ENCODE measurements at places on chromosomes 11 and 22.

- DNase-seq = no peak
Measured at GRCh38 chr11:40119661-40120060, 1339.8 kb downstream of the LRRC4C start.

GRCh38 chr11:47378836-47379170, 456 bp upstream of the SPI1 start:
- no peak for DNase-seq

DNA sequence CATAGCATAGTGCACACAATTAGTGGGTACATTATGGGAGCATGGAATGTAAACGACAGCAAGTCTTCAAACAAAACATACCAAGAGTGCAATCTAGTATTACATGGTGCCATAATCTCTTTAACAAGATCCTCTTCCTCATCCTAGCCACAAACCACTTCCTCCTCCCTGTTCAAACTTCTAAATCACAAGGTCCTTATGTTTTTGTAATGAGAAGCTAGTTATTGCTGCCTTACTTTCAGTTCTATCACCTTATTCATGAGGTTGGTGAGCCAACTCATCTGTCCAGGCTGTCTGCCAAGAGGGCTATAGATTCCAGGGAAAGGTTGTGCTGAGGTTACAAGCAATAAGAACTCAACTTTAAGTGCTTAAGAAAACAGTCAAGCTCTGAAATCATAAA, 195.4 kb upstream of the ARHGAP20 start:
- peak; percentile 37 for DNase-seq

GRCh38 chr11:61075891-61076290, 26.4 kb upstream of the CD5 start:
- DNase-seq = peak; percentile 6

- no peak for DNase-seq
Measured at GRCh38 chr22:35217527-35217926, 39.8 kb upstream of the HMGXB4 start.

DNA sequence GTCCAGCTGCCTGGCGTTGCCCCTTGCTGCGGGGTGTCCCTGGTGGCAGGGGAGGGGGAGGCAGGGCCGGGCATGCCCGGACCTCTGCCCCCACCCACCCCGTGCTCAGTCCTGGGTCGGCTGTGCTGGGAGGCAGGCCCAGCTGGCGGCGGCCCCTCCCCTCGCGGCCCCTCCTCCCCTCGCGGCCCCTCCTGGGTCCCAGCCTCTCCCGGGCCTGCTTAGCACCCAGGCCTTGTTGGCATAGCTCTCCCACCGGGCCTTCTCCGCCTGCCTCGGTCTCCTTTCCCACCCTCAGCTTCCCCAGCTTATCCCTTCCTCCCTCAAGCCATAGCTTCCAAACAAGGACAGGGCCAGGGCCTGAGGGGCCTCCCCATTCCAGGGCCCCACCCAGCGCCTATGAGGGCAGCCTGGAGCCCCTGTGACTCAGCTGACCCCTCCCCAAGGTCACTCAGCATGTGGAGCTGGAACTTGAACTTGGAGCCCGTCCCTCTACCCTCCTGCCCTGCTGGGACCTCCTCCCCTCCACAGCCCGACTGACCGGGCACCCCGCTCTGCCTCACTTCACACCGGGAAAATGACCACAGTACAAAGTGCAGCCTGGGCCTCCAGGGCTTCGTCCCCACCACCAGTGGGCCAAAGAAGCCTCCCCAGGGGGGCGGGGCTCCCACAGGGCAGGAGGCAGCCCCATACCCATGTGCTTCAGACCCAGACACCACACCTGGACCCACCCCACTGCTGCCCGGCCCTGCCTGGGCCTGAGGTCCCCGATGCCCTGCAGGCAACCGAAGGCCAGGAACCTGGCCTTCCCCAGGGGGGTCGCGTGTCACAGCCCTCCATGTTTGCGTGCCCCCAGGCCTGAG, 1.2 kb downstream of the EPS8L2 start:
- no peak for DNase-seq

- DNase-seq = no peak
Measured at GRCh38 chr11:83938148-83938547, 652.0 kb upstream of the CCDC90B start.

DNA sequence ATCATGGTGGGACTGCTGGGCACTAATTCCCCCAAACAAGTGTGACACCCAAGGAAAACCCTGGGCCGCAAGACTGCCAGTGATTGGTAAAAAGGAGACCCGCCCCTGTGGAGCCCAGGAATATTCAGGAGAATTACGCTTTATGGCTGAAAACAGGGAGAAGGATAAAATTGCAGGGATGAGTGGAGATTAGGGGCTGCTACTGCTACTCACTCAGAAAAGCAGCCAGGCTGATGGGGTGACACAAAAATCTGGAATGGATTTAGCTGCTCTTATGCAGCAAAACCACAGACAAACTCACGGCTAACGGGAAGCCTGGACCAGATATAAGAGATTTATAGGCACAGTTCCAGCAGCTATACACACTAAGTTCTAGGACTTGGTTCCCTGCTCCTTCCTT, 4.4 kb upstream of the FBXO3 start:
- DNase-seq = no peak

DNA sequence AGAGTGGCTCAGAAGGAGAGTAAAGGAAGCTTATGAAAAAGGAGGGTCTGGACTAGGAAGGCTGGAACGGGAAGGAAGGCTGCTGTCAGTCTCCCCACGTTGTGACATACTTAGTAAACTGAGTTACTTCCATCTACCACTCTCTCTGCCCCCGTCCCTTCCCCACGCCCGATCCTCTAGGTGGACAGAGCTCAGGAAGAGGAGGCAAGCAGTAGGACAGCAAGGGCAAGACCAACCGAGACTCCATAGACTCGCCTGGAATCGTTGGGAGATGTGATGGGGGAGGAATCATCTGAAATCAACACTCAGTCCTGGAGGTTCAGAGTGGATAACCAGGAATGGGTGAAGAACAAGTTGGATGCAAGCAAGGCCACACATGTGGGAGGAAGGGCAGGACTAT, 240.7 kb downstream of the BUD13 start:
- DNase-seq = no peak

GRCh38 chr22:19060356-19061009, 61.7 kb downstream of the DGCR2 start:
- no peak for DNase-seq

DNA sequence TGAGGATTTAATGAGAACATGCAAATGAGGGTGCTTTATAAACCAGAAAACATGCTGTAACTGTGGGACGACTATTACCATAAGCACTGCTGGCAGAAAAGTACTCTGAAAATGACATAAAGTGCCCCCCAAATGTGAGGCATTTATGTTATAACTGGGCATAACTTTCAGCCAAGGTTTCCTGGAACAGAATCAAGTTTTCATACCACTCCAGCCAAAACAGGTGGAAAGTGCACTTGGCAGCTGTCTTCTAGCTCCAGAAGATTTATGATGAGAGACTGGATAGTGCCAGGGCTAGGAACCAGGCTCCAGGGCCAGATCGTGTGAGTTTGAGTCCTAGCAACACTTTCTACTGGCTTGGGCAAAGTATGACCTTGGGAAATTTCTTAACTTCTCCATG, 339.2 kb downstream of the TENM4 start:
- peak; percentile 32 for DNase-seq

DNA sequence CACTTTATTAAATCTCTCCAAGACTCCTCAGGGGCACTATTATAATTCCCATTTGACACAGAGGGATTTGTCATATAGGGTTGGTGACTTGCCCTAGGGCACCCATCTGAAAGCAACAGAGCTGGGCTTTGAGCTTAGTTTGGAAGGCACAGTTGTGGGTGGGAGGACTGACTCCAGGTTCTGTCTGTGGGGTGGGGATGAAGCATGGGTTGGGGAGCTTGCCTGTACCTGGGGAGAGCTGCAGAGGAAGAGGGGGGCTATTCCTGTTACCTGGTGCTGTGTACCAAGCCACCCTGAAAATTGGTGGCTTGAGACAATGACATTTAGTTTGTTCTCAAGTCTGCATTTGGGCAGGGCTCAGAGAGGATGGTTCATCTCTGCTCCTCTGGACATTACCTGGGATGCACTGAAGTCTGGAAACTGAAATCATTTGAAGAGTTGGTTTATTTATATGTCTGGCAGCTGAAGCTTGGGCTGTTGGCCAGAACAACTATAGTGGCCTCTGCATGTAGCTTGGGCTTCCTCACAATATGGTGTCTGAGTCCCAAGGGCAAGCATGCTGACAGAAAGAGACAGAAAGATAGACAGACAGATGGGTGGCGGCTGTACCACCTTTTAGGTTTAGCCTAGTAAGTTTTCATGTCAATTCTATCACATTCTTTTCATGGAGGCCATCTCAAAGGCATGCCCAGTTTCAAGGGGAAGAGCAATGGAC, 44.9 kb downstream of the LRRC32 start:
- no peak for DNase-seq

DNA sequence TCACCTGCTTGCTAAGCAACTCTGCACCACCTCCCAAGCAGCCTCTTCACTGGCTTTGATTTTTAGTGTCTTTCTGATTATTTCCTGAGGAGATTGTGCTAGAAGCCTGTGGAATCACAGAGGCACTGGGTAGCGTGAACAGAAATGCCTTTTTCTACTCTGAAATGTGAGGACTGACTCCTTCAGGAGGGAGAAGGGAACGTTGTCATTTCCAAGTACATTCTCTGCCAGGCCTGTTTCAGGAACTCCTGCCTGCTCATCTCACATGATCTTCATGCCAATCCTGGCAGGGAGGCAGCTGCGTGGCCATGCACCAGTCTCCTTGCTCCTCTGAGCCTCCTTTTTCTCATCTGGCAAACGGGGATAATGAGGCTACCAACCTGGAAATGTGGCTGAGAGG, 49.8 kb upstream of the PRDM11 start:
- DNase-seq = no peak

DNA sequence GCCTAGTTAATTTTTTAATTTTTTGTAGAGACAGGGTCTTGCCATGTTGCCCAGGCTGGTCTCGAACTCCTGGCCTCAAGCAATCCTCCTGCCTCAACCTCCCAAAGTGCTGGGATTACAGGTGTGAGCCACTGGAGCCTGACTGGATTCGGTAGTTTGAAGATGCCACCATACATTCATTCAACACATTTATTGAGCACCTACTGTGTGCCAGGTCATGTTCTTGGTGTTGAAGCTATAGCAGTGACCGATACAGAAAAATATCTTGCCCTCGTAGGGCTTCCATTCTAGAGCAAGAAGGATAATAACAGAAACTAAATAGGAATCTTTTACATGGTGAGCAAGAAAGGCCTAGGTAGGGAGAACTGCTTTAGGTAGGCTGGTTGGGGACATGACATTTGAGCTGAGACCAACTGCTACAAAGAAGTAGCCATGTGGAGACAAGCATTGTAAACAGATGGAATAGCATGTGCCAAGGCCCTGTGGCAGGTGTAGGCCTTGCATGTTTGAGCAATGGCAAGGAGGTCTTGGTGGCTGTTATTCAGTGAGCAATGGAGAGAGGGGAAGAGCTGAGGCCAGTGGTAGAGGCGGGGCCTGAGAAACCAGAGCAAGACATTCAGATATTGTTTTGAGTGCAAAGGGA, 1.7 kb upstream of the MYRF start:
- no peak for DNase-seq

DNA sequence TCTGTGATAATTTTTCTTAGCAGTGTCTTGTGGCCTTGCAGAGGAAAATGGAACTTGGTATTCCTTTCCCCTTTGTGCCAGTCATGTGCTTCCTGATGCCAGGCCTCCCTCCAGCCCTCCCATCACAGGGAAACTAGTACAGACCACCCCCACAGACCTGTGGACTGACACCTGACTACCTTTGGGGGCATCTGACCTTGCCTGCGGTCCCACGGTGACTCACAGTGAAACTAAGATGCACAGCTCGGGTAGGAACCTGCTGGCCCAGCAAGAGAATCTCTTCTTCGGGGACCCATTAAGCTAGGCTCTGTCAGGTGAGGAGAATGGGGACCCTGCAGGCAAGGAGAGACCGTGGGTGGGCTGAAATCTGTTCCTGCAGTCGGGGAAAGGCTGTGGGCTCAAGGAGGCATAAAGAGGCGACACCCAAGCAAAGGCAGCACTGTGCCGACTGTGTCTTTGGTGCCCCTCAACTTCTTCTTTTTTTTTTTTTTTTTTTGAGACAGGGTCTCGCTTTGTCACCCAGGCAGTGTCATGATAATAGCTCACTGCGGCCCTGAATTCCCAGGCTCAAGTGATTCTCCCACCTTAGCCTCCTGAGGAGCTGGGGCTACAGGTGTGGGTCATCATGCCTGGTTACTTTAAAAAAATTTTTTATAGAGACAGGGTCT, 20.8 kb upstream of the PEX26 start:
- DNase-seq = no peak

- peak; percentile 76 for DNase-seq
Measured at GRCh38 chr22:37196539-37197450, 8.7 kb upstream of the C1QTNF6 start.

DNA sequence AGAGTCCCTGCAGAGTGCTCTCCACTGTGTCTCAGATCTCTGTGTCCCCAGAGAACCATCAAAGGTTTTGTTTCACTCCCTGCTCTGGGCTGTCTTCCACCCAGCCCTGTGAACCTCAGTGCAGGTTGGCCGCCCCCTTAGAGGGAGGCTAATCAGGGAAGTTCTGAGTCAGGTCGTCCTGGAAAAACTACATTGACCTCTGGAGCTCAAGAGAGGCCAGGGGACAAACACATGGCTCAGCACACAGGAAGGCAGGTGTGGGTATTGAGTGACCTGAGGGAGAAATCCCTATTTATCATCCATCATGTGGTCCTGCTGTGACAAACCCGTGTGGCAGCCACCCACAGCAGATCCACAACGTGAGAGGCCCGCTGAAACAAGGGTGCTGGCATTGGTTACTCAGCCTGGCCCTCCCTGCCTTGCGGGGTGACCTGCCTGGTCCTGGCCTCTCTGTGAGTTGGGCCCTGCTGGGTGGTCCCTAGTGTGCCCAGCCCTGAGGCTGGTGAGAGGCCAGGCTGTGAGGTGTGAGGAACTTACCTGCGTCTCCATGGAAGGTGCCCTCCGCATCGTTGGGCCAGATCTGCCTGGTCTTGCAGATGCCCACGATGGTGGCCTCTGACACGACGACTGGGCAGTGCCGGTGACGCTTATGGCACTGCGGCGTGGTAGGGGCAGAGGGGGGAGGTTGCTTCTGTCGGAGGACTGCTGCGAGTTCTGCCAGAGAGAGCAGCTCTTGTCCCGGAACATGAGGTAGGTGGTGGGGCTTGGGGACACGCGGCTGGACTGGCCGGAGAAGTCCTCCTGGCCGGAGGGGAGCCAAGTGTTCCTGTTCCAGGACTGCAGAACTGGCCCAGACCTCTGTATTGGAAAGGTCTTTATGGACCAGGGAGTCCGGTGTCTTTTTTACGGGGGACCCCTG, 669 bp upstream of the BCR start:
- DNase-seq = no peak

DNA sequence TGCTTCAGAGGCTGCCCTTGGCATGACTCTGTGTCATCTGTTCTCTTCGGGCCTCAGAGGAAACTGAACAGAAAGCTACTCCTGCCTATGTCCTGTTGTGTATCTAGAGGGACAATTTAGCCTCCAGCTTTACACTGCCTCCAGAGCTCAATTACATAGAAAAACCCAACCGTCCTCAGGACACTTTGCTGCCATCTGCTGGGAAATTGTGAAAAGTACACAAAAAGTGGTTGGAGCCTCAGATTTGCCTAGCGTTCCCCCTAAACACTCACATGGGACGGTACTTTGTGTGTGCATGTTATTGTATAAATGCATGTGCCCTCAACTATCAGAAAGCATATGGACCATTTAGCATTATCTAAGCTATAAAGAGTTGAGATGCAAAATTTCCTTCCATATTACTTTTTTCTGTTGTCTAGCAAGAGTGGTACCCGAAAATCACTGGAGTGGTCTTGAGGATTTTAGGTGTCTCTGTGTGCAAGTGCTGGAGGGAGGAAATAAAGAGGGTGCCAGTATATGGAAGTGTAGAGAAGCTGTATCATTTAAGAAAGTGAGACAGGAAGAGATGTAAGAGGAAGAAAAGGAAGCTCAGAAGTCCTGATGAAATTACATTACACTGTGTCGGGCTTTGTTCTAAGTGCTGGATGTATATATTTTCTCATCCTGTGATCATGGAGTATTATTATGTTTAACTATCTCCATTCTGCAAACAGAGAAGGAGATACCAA, 8.7 kb upstream of the MS4A4E start:
- DNase-seq = no peak

Measured in LNCaP clone FGC (cell line).